ENCODE measurements at places on chromosomes 3 and 15. TPM values are rescaled to one million over a fixed set of nuclear protein-coding genes. Genes with fewer than 3 reads are reported as not detected.

The CLEC3B gene
- 48.9 TPM for total RNA-seq

The DISP2 gene
- 0.36 TPM for total RNA-seq

The CASR gene
- total RNA-seq, result not detected

The FOXL2 gene
- total RNA-seq, result under 0.01 TPM

DNA sequence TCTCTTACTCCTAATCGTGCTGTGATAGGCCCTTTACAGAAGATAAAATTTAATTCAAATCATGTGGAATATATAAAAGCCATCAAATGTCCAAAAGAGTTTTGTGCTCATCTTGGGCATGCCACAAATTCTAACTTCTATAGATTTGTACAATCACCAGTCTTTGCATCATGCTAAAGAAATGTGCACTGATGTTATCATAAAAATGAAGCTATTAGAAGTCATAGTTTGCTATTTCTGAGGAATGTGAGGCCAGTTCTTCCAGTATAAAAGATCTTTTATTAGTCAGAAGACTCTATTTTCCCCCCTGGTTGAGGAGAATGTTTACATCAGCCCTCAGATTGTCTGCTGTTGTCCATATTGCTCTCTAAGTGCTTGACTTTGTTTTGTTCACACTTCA, 2.1 kb upstream of the ANXA2 start:
- no peak overlapping the region for H3K4me3 ChIP-seq
- DNase-seq, result peak; percentile 55
- peak overlapping the region; percentile 93 for H3K27ac ChIP-seq
- no peaks in the 10 kb centered on the region for H3K27me3 ChIP-seq
- H3K36me3 ChIP-seq, result peaks cover 20% of the 10 kb centered on the region

GRCh38 chr3:10417847-10418246, 87.5 kb downstream of the ATP2B2 start:
- peaks cover 15% of the 10 kb centered on the region for H3K27me3 ChIP-seq
- no peak overlapping the region for H3K4me3 ChIP-seq
- H3K4me1 ChIP-seq, result no peaks in the 10 kb centered on the region

GRCh38 chr3:158260392-158260791, 150.5 kb downstream of the RSRC1 start:
- H3K4me3 ChIP-seq, result no peak overlapping the region
- H3K4me1 ChIP-seq, result no peaks in the 10 kb centered on the region
- no peaks in the 10 kb centered on the region for H3K27me3 ChIP-seq
- no peak for DNase-seq
- H3K27ac ChIP-seq, result no peak overlapping the region
- H3K36me3 ChIP-seq, result no peaks in the 10 kb centered on the region

GRCh38 chr15:60251300-60252070, 146.3 kb downstream of the ANXA2 start:
- H3K27ac ChIP-seq, result no peak overlapping the region
- H3K4me3 ChIP-seq, result no peak overlapping the region
- no peaks in the 10 kb centered on the region for H3K27me3 ChIP-seq
- H3K36me3 ChIP-seq, result no peaks in the 10 kb centered on the region
- DNase-seq, result no peak
